Osteoblast (primary cell): ENCODE measurements at places on chromosomes 6 and 20. TPM values are rescaled to one million over a fixed set of nuclear protein-coding genes. Genes with fewer than 3 reads are reported as not detected.
A peak's percentile ranks its signal among the peaks of the same experiment; 100 is the strongest.

Gene FAM217A
- not detected in 2 replicates for total RNA-seq

Gene ELOVL2
- total RNA-seq = under 0.01 and 0.29 TPM in 2 replicates

Gene PPP1R14C
- 3.6 and 3.8 TPM in 2 replicates for total RNA-seq

Gene CSNK2A1
- 82.9 and 90.5 TPM in 2 replicates for total RNA-seq

GRCh38 chr6:100484474-100484873, 19.8 kb upstream of the SIM1 start:
- no peaks in the 10 kb centered on the region for H3K36me3 ChIP-seq
- H3K27me3 ChIP-seq = peaks cover 10% of the 10 kb centered on the region
- H3K4me1 ChIP-seq = no peaks in the 10 kb centered on the region
- no peak overlapping the region for H3K27ac ChIP-seq
- no peak for DNase-seq

GRCh38 chr6:161169696-161170095, 104.2 kb downstream of the AGPAT4 start:
- no peak overlapping the region for H3K4me3 ChIP-seq
- DNase-seq = no peak
- H3K27ac ChIP-seq = peak overlapping the region; percentile 76
